ENCODE measurements at places on chromosomes 13 and 19.

DNA sequence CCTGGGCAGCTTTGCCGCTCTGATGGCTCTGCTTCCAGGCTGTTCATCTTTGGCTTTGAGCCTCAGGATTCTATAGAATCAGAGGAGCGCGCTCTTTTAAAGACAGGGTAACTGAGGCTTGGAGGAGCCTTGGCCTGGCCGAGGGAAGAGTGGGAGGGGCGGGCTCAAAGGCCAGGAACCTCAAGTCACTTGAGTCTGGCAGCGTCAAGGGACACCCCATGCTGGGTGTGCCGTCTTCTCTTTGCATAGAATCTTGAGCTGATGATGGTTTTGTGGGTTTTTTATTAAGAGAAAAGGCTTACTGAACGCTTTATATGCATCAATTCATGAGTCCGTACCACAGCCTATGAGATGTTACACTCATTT lies 1.1 kb downstream of the PGLS start:
- no peak for DNase-seq

DNA sequence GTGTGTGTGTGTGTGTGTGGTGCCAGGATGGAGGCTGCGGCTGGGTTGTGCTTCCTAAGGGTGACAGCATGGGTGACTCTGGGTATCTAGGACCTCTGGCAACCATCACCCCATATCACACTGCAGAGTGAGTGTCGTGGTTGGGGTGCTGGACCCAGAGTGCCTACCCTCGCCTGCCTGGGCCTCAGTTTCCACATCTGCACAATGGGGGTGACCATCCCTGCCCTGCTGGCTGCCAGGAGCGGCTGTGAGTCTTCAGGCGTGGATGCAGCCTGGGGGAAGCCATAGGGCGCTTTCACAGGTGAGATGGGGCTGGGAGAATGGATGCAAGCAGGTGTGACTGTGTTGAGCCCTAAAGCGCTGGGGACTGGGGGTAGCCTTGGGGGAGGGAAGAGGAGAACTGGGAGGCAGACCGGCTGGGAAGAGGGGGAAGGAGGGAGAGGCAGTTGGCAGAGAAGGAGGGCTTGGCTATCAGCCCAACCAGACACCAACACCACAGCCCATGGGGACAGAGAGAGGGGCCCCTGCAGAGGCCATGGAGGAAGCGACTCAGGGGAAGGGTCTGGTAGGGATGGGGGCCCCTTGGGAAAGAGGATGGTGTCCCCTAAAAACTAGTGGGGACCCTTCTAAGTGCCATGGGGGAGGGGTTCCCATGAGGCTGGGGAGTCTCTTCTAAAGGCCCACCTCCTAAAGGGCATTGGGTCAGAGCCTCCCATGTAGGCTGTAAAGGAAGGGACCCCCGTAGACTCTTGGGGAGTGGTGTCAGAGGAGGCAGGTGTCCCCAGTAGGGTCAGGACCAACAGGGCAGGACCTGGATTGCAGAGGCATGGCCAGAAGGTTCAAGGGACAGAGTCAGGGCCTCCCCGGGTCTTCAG lies 1.7 kb downstream of the PLPPR2 start:
- no peak for DNase-seq

DNA sequence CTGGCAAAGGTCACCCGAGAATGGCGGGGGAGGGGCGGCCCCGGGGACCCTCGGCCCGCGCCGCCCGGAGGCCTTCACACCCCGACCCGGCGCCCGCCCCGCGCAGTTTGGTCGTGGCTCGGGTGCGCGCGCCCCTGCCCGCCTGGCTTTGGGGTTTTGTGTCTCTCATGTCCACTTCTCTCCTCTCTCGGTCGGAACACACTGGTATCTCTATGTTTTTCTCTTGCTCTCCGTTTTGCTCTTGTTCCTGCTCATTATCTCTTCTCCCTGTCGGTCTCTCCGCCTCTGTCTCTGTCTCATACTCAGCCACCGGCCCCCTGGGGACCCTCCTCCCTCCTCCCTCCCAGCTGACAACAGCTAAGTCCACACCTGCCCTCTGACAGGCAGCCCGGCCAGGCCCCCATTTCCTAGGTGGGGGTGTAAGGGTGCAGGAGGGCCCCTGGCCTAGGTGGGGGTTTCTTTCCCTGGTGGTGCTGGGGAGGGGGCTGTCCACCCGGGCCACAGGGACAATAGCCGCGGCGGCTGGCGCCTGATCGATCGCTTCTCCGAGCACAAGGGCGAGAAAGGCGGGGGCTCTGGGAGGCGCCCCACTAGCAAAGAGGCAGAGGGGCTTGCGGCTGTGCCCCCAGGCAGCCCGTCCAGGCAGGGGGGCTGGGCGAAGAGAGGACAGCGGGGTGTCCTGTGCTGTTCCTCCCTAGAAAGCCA lies 2.3 kb downstream of the ONECUT3 start:
- no peak for DNase-seq

DNA sequence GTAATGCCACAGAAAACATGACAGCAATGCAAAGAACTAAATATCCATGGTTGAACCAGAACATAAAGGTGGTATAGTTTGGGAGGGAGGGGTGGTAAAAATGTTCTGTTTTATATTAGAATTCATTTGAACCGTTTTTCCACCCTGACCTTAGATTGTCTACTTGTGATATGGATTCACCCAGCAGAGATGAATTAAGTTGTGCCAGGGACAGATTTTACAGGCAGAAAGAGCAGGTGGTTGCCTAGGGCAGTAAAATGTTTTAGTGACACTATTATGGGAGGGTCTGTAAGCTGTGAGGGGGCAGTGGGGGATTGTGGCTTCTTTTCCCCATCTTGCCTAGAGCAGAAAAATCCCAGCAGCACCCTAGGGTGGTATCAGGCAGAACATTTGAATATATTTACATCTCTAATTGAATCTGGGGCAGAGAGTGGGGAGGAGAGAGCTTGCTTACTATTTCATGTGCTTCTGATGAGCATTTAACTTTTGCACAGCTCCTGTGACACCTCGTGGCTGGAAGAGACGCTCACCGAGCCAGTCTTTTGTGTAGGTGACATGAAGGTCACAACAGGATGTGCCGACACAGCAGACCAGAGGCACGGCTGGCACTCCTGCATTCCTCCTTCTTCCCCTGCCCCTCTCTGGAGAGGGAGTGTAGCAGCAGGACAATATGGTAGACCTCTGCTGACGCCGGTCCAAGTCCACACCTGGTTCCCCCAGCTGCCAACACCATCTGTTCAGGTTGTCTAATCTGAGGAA lies 452.3 kb downstream of the IRS2 start:
- no peak for DNase-seq

- no peak for DNase-seq
Observed at GRCh38 chr13:39641645-39642044, 13.8 kb upstream of the COG6 start.

DNA sequence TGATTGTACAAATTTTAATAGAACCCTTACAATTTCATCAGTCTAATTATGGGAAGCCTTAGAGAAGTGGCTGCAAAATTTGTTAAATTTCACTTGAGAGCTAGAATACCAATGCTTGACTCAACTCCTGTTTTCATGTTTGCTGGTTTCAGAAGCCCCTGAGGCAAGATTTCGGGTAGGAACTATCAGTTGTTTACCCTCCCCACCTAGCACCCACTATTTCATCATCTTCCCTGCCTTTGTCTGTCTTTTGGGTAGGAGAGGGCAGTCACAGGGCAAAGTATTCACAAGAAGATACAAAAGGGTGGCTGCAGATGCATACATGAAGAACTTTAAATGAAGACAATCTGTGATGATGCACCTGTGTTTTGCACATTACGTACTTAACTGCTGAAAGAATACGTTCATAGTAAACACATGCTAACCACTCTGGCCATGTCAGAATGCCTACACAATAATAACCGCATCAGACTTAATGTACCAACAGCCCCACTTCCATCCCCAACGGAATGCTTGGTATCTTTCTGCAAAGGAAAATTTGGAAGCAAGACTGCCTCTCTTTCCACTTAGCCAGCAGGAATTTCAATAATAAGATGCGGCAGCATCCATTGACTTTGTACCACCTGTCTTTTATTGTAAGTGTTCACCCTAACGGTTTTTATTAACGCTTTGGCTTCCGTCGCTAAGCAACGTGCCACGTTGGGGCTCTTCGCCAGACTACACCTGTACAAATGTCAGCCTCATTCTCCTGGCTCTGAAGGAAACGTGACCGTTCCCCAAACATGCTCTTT lies 30.4 kb downstream of the TPT1 start:
- DNase-seq, result no peak

GRCh38 chr19:54317108-54317964 lies 4.4 kb upstream of the LILRA5 start:
- no peak for DNase-seq

- no peak for DNase-seq
Observed at GRCh38 chr13:87524775-87525174, 146.4 kb upstream of the SLITRK5 start.

GRCh38 chr13:20461860-20462532 lies 63.7 kb downstream of the CRYL1 start:
- DNase-seq, result no peak

GRCh38 chr13:23703246-23703860 lies 133.1 kb downstream of the TNFRSF19 start:
- no peak for DNase-seq
